ENCODE measurements at places on chromosomes 16 and 17.
A peak's percentile ranks its signal among the peaks of the same experiment; 100 is the strongest.

DNA sequence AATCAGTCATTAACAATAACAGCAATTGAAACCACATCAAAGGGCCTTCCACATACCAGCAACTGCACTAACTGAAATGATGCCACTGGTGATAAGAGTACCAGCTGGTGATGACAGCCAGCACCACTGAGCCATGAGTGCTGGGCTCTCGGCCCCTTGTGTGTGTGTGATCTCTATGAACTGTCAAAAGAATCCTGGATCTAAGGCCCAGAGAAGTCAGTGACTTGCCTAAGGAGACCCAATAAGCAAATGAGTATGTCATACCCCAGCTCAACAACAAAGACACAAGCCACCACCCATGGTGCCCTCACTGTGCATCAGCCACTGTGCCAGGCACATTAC lies 220.9 kb downstream of the ZNF423 start:
- no peak for DNase-seq

GRCh38 chr16:15966836-15967546 lies 17.6 kb downstream of the ABCC1 start:
- peak; percentile 80 for DNase-seq

DNA sequence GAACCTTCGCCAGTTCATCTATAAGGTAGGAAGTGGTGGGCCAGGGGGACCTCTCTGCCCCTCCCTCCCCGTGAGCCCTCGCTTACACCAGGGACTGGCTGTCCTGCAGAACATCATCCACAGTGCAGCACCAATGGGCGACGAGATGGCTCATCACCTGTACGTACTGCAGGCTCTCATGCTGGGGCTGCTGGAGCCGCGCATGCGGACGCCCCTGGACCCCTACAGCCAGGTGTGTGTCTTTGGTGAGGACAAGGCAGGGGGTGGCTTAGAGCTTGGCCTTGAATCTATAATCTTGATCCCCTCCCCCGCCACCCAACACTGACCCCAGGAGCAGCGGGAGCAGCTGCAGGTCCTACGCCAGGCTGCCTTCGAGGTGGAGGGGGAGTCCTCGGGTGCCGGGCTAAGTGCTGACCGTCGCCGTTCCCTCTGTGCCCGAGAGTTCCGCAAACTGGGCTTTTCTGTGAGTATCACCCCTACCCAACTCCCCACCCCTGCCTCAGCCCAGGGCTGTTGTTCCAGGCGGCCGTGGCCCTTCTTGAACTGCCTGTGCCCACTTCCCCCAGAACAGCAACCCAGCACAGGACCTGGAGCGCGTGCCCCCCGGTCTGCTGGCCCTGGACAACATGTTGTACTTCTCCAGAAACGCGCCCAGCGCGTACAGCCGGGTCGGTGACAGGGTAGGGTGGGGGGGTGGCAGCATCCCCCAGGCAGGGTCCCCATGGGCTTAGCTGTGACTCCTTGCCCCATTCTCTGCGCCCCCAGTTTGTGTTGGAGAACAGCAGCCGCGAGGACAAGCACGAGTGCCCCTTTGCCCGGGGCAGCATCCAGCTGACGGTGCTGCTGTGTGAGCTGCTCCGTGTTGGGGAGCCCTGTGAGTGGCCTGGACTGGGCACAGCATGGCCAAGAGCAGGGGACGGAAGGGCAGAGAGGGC lies 2.7 kb downstream of the ELMO3 start:
- no peak for DNase-seq

GRCh38 chr17:64502809-64503208 lies 3.3 kb downstream of the DDX5 start:
- no peak for DNase-seq

GRCh38 chr17:10046786-10047785 lies 142.0 kb upstream of the RCVRN start:
- DNase-seq = no peak

DNA sequence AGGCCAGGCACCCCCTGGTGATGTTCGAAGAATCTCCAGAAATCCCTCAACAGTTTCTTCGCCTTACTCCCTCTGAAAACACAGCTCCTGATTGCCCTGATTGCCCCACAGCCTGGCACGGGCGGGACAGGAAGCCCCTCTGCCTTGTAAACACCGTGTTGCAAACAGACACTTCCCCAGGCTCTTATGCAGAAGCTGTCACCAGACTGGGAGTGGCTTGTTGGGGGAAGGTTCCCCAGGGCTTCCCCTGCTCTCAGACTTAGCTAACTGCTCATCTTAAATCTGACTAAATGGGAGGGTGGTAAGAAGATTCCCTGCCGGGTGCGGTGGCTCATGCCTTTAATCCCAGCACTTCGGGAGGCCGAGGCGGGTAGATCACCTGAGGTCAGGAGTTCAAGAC lies 11.2 kb downstream of the PIK3R5 start:
- no peak for DNase-seq

DNA sequence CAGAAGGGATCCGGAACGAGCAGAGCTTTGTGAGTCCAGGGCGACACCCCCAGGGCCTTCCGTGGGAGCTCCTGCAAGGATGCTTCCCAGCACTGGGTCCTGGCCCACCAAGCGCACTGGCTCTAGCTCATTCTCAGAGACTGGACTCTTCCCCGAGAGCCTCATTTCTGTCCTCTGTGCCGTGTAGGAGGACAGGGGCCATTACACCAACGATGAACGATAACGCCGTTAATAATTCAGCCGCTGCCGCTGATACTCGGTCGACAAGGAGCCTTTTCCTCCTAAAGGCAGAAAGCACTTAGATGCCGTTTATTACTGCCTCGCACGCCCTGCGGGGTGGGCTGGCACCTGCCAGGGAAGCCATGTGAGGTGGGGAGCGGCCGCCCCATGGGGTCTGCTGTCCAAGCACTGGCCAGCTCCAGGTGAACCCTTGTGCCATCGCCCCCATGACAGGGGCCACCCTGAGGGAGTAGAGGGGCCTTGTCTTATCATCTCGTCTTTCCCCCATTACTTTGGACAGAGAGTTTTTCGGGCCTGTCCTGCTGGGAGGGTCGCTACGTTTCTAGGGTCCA lies 33.5 kb downstream of the TBC1D16 start:
- DNase-seq = no peak

DNA sequence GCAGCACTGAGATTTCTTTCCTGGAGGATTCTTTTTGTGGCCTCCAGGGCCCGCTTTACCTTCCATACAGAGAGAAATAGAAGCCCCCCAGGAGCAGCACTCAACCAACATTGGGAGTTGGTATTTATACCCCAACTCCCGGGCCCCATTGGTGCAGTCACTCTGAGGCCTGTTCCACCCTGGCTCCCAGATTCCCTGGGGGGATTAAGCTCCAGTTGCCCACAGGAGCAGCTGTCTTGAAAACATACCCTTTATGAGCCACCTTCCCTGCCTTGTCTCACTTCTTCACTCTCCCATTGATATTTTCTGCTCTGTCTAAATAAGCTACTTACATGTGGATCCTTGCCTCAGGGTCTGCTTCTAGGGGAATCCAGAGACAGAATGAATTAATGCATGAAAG lies 167.8 kb downstream of the KATNIP start:
- no peak for DNase-seq

GRCh38 chr17:37842401-37842800 lies 81.8 kb upstream of the TBC1D3K start:
- DNase-seq = no peak

DNA sequence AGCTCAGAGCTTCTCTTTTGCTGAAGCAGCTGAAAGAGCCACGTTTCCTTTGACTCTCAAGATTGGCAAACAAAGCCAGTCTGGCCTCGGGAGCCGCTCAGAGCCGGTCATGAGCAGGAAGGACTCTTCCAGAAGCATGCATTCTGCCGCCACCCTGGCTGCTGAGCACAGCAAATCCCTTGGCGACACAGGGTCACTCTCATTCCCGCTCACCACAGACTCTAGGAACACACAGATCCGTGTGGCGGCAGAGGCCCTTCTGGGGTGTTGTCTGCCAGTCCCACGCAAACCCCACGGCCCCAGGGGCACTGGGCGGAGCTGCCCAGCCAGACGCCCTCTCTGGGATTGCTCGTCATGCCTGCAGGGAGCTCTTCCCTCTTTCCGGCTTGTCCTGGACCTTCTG lies 157.0 kb downstream of the C16orf95 start:
- no peak for DNase-seq

- peak; percentile 60 for DNase-seq
These were observed 2.3 kb upstream of the CCDC182 start for GRCh38 chr17:57747221-57748017.
